Activated CD4-positive, CD25-positive, alpha-beta regulatory T cell treated with anti-CD3 and anti-CD28 coated beads, Interleukin-2, amount 50 U/mL, for 16 hours (primary cell): ENCODE measurements at places on chromosomes 3 and 15.

GRCh38 chr3:155462672-155463071, 169.2 kb upstream of the STRIT1 start:
- no peak for DNase-seq

DNA sequence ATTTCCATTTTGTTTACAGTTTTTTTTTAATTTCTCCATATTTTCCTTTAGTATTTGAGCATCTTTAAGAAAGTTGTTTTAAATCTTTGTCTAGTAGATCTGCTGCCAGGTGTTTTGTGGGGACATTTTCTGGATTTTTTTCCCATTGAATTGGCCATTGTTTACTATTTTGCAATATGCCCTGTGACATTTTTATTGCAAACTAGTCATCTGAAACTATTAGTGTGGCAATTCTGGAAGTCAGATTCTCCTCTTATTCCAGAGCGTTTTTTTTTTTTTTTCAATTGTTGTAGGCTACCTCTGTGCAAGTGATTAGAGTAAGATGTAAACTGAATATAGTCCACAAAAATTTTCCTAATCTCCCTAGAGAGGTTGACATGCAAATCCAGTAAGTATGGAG, 334.2 kb downstream of the PYDC2 start:
- DNase-seq, result no peak

GRCh38 chr3:38595393-38595792, 54.1 kb downstream of the SCN5A start:
- no peak for DNase-seq

DNA sequence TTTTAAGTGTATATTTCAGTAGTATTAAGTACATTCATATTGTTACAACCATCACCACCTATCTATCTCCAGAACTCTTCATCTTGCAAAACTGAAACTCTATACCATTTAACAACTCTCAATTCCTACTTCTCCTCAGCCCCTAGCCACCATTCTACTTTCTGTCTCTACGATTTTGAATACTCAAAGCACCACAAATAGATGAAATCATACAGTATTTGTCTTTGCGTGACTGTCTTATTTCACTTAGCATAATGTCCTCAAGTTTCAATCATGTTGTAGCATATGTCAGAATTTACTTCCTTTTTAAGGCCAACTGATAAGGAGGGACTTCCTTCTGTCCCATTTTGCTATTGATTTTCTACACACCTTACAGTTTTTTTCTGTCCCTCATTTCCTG, 593.3 kb downstream of the FHIT start:
- no peak for DNase-seq

GRCh38 chr3:101784855-101785613, 6.0 kb downstream of the NXPE3 start:
- no peak for DNase-seq

DNA sequence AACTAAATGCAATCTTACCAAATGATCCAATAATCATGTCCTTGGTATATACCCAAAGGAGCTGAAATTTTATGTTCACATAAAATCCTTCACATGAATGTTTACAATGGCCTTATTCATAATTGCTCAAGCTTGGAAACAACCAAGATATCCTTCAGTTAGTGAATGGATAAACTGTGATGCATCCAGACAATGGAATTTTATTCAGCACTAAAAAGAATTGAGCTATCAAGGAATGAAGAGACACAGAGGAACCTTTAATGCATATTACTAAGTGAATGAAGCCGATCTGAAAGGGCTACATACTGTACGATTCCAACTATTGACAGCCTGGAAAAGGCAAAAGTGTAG, 168.4 kb downstream of the PDE8A start:
- DNase-seq, result no peak

GRCh38 chr3:39415983-39416382, 9.5 kb downstream of the RPSA start:
- no peak for DNase-seq
